ENCODE measurements at places on chromosomes 16 and 17.

- peak; percentile 85 for DNase-seq
Measured at GRCh38 chr16:22782314-22782713, 31.6 kb upstream of the HS3ST2 start.

DNA sequence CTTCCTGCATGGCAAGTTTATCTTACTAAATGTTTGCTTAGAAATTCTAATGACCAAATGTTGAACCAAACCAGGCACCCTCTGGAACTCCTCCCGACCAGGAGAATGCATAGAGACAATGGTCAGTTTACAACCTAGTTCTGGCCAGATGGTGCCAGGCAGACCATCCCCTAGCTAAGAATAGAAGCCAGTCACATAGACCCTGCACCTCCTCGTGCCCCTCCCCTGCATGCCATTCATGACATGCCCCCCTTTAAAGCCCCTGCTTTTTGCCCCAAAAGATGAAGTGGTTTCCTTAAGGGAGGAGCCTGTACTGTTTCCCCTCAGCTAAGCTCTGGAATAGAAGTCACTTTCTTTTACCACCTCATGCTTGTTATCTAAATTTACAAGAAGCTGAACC lies 6.6 kb upstream of the CPHXL start:
- DNase-seq, result no peak

- DNase-seq, result no peak
Measured at GRCh38 chr17:82152556-82153294, 54.7 kb upstream of the FASN start.

DNA sequence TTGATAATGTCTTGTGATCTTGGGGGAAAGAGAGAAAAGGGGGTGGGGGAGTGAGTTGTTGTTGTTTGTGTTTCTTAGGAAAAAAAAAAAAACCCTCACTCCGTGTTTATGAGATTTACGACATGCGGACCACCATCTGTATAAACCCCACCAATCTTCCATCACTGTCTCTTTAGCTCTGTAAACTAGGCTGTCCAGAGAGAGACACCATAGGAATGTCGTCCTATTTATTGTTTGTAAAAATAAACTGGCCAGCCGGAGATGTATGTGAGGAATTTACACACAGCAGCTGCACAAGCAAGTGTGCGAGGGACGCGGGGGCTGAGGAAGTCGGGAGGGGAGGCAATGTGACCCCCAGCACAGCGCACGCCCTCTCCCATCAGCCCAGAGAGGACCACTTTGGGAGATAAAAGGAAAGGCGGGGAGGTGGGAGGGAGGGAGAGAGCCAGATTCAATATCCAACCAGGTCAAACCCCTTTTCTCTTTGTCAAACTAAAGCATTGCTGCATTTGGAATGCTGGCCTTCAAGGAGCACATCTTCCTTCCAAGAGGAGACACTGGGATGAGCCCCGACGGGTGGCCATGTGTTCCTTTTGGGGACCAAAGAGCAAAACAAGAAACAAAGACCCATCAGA lies 136.2 kb upstream of the SALL1 start:
- no peak for DNase-seq

GRCh38 chr17:72639711-72640110 lies 452.8 kb downstream of the SLC39A11 start:
- DNase-seq, result no peak

DNA sequence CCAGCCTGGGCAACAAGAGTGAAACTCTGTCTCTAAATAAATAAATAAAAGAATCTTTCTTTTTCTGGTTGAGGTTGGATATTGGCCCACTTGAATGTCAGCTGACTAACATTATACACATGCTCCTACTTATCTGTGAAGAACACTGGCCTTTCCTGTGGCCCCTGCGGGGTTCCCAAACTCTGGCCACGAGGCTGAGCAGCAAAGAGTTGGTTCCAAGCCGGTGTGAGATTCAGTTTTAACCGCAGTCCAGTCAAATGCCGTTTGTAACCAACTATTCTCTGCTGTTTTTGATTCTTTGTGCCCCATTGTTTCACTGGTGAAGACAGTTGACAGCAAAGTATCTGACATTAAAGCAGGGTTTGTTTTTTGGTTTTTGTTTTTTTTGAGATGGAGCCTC lies 11.2 kb downstream of the ETV4 start:
- DNase-seq, result no peak

DNA sequence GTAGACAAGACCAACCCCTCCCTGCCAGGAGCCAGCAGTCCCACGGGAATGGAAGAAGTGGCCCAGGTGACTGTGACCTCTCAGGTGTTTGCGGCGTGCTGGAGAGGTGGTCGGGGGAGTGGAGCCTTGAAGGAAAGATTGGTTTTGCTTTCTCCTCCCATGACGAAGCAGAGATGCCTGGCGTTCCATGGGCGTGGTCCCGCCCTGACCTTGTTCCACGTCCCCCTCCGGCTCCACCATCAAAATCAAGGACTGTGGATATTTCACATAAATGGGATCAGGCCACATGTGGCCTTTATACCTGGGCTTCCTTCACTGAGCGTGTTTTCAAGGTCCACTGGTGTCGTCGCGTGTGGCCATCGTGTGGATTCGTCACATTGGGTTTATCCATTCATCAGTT lies 270.6 kb upstream of the TNRC6C start:
- no peak for DNase-seq

GRCh38 chr16:14187517-14188338 lies 116.6 kb downstream of the MRTFB start:
- no peak for DNase-seq

GRCh38 chr17:81508639-81509206 lies 3.9 kb downstream of the ACTG1 start:
- no peak for DNase-seq

GRCh38 chr17:67449845-67450755 lies 73.0 kb downstream of the PITPNC1 start:
- peak; percentile 27 for DNase-seq

GRCh38 chr16:89257757-89258465 lies 40.4 kb downstream of the ZNF778 start:
- peak; percentile 22 for DNase-seq

GRCh38 chr17:62760059-62760944 lies 47.8 kb downstream of the MARCHF10 start:
- DNase-seq, result no peak

DNA sequence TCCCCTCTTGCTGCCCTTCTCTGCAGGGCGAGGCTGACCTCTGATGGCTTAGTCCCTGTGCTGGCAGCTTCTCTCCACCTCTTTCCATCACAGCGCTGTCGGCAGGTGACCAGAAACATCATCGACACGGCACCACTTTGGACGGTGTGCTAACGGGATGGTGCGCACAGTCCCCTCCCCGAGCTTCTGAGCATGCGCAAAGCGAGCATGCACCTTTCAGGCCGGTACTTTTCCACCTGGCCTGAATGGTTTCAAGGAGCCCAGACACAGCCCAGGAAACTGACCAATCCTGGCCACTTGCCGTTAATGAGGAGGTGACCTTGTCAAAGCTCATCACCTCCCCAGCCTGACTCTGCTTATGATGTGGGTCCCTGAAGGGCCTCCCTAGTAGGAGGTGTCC lies 54.8 kb downstream of the MGAT5B start:
- no peak for DNase-seq

DNA sequence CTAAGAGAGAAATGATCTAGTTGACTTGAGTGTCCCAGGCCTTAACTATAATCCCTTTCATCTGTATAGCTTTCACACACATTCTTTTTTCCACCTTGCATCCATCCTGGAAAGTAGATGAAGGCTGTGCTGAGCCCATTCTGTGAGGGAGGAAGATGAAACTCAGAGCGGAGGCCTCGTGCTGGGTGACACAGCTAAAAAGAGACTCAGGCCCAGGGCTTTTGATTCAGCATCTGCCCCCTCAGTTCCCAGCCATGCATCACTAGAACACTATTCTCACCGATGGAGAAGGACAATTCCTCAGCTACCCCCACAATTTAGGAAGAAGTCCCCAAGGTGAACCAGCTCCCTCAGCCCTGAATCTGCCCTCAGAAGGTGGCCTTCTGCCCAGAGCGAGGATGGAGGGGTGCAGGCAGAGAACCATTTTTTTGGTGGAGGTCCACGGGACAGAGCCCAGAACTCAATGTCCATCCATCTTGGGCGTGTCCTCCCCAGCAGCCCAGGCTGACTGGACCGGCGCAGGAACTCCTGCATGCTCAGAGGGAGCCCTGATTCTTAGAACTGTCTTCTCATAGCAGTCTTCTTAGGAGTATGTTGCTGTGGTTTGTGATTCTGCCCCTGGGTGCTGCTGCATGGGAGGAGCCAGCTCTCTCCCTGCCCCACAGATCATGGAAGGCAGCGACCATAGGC lies 5.8 kb upstream of the MYCBPAP start:
- no peak for DNase-seq

GRCh38 chr16:29770250-29770929 lies 7.7 kb upstream of the ZG16 start:
- DNase-seq, result no peak

- DNase-seq, result peak; percentile 95
Measured at GRCh38 chr17:65750631-65751115, 189.2 kb upstream of the AXIN2 start.

GRCh38 chr17:15654886-15655561 lies 29.1 kb downstream of the TRIM16 start:
- no peak for DNase-seq

DNA sequence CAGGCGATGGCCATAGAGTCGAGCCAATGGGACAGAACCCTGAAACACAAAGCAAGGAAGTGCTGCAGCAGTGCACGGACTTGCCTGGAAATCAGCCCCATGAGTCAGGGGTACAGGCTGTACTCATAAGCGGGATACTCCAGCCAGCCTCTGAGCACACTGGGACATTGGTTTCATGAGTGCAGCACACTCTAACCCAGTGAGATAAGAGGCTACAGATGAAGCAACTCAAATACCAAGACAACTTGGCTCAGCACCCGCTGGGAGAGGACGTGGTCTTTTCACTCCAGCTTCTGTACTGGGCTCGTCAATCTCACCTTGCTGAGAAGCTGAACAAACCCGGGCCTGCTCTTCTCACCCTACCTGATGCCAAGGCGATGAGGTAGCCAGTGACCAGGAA lies 98.2 kb downstream of the AXIN2 start:
- no peak for DNase-seq

DNA sequence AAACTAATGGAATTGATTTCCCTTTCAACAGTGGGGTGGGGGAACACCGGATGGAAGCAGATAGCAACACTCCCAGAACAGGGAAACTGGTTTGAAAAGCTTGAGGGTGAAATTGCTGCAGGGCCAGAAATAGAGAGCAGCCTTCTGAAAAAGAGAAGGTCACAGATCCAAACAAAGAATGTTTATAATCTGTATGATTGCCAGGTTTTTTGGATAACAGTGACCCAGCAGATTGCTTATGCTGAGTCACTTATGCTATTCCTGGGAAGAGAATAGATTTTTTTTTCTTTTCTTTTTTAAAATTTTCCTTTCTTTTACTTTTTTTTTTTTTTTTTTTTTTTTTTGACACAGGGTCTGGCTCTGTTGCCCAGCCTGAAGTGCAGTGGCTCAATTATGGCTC lies 641.3 kb downstream of the KCNJ2 start:
- DNase-seq, result no peak

- peak; percentile 19 for DNase-seq
Measured at GRCh38 chr17:19578545-19578944, 44.9 kb downstream of the SLC47A1 start.

GRCh38 chr16:70608521-70608920 lies 37.8 kb upstream of the IL34 start:
- no peak for DNase-seq

- DNase-seq, result no peak
Measured at GRCh38 chr17:9913476-9913875, 8.4 kb upstream of the RCVRN start.

DNA sequence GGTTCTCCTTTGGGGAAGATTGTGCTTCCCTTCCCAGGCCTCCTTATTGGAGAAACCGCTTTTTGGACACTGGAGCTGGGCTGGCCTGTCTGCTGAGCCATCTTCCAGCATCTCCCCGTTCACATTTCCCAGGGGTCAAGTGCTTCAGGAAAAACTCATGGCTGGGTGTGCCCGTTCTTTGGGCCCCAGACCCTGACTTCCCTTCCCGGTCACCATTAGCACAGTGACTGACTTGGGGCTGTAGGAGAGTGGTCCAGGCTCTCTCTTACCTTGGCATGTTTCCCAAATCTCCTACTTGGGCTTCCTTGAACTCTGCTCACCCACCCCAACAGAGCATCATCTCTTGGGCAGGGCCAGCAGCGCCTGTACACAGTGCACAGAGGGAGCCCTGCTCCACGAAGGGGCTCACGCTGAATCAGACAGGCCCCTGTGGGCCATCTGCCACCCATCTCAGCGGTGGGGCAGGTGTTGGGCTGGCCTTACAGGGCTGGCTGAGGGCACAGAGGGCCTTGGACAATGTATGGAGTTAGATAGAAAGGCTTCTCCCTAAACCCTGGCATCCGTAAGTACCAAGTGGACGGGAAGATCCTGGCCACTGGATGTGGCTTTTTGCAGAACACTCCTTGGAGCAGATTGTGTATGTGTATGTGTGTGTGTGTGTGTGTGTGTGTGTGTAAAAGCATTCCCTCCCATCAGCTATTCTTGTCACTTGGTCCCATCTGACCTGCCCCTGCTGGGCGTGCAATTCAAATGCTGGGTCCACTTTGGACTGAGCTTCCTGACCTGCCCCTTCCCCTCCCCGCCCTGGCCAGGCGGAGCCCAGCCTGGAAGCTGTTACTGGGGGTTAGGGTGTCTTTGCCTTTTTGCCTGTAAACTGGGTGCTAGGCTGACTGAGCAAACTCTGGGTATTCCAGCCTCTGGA lies 24.9 kb upstream of the CDC42EP4 start:
- no peak for DNase-seq

- no peak for DNase-seq
Measured at GRCh38 chr17:44910231-44911106, 4.8 kb downstream of the GFAP start.

DNA sequence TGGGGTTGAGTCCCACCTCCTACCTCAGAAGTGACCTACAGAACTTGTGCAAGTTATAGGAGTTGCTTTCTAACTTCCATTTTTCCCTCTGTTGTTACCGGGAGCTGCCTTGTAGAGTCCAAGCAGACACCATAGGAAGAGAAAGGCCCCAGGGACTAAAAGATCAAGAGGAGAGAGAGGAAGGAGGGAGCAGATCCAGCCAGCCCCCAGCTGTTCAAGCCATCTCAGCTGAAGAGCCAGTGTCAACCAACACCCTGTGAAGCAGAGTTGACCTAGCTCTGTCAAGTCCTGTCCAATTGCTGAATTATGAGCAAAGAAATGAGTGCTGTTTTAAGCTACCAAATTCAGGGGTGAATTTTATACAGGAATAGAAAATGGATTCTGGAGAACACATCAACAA lies 34.9 kb upstream of the CACNG4 start:
- DNase-seq, result no peak

- peak; percentile 34 for DNase-seq
Measured at GRCh38 chr16:88325976-88326375, 56.8 kb upstream of the ZNF469 start.

All from hematopoietic multipotent progenitor cell treated with erythropoietin and hydrocortisone succinate and interleukin-3 and kit ligand, for 4 days (in vitro differentiated cells).